Right kidney (tissue), 9 donors: ENCODE measurements at places on chromosomes 6 and 20.

- DNase-seq: peak; percentile 35
Observed at GRCh38 chr6:31736768-31737314, 511 bp upstream of the CLIC1 start.

- no peak for DNase-seq
Observed at GRCh38 chr6:144190080-144190479, 39.8 kb downstream of the STX11 start.

DNA sequence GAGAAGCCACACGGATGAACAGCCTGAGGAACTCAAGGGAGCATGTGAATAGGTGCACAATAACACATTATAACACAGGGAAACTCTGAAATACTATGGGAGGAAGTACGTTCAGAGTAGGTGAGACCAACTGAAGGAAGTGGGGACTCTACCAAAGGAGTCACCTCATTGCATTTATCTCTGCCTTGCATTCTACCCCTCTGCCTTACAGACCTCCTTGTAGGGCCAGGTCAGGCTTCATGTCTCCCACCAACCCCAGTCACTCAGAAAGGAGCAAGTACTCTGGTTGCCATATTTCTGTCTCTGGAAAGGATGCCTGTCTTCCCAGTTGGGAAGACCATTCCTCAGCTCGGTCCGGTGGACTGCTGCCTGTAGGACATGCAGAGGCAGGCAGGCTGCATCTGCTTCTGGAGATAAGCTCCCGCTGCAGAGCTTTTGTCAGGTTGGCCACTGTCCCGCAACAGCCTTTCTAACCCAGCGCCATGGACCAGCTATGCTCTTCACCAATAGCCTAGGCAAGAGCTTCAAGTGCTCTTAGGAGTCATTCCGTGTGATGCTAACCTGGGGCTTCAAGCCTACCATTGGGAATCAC lies 51.6 kb upstream of the ASIP start:
- no peak for DNase-seq

GRCh38 chr20:62370115-62370806 lies 3.1 kb upstream of the LAMA5 start:
- peak; percentile 32 for DNase-seq

DNA sequence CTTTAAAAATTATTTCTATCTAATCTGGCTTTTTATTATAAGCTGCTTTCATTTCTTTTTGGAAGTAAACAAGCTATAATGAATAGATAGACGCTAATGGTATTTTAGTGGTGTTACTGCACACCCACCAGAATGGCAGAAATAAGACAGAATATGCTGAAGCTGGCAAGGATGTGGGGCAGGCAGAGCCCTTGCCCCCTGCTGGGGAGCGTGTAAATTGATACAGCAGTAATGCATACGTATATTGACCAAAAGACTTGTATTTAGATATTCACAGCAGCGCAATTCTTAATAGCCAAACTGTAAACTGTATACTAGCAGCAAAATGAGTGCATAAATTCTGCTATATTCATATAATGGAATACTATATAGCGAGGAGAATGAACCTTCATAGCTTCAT lies 35.3 kb downstream of the TMEM181 start:
- no peak for DNase-seq

DNA sequence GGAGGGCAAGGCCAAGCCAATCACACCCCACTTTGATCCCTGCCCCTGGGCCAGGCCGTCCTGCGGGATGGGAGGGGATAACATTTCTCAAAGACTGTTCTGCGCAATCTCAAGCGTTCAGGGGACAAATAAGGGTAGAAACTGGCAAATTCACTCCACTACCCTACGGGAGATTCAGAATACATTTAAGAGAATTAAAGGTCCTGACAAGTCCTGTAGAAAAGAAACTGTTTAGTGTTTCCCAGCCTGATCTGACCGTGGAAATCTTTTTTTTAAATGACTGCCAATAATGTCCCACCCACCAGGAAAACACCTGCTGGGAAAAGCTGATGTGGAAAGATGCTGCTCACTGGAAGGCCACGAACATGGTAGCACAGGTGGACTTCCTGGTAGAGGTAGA lies 140.6 kb upstream of the RNF24 start:
- DNase-seq: no peak

DNA sequence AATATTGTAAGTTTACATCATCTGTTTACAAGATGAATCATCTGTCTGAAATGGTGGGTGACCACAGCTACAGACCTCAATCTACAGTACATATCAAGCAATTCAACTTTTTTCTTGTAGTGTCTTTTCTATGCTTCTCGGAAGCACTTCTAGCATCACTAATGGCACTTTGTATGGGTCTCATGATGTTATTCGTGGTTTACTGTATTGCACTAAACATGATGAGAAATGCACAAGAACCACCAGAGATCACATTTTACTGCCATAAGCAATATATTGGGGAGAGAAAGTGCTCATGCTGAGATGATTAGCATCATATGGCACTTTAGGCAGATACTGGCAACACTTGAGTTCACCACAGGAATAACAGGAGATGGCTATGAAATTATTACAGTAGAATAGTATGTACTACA lies 15.4 kb upstream of the BTBD3 start:
- DNase-seq: no peak

- DNase-seq: no peak
Observed at GRCh38 chr20:34675561-34675960, 1.3 kb downstream of the PIGU start.

DNA sequence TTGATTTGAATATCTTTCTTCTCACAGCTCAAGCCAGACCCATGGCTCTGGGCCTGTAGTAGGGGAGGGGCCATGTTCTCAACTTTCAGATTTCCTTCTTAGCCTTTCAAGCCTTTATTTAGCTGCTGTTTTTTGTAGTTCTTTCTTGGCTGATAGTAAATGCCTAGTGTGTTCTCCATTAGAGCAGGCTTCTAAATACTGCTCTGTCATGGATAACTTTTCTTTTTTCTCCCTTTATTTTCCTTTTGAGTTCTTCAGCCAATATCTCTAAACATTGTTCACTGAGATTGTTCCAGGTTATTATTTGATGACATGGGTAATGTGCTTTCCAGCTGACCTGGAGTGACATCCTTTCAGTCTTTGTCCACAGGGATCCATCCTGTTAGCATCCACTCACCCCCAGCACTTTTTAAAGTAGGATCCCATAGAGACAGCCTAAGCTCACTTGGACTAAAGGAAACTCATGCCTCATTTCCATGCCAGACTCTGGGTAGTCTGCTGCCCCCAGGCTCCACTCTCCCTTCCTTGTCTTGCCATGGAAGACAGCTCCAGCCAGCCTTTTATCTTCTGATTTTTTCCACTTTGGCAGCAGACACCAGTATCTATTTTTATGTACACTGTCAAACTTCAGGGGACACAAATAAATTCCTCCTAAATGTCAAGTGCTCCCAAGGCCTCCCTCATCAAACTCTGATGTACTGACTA lies 645.6 kb downstream of the RNF144B start:
- DNase-seq: no peak

DNA sequence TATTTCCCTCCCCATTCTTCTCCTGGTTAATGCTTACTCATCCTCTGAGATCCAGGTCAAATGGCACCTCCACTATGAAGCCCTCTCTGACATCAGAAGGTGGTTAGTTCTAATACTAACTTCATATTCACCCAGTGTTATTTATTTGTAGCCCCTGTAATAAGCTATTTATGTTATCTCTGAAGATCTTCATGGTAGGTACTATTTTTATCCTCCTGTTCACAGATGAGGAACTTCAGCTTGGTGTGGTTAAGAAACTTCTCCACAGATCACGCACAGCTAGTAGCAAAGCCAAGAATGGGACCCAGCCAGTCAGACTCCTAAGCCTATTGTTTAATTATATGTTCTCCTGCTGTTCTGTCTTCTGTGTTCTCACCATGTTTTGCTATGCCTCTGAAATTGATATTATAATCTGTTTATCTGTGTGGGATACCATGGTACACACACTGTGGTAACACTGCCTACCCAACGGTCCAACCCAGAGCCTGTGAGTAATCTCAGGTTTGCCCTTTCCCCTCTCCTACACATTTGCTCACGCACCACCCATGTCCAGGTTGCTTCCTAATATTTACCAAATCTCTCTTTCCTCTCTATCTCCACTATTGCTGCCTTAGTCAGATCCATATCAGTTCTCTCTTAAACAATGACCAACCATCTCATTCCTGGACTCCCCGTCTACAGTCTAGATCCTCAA lies 98.4 kb downstream of the IPCEF1 start:
- no peak for DNase-seq

GRCh38 chr6:121479486-121480098 lies 44.1 kb downstream of the GJA1 start:
- no peak for DNase-seq

DNA sequence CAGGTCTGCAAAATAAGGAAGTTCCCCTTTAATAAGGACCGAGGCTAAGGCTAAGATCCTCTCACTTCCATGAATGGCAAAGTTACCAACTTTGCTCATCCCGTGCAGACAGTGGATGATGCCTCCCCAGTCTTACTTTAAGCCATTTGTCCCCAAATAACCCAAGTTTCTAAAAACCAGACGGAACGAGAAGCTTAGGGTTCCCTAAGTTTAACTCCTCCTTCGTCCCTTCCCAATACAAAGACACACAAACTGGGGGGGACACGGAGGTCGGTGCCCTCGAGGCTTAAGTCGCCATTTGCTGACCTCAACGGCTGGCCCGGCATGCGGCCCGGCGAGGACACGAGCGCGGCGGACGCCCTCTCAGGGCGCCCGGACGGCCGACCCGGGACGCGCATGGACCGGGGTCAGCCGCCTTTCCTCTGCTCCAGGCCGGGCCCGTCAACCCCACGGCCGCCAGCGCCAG lies 527 bp downstream of the FBXO30 start:
- no peak for DNase-seq

GRCh38 chr20:50215101-50215690 lies 24.6 kb downstream of the CEBPB start:
- no peak for DNase-seq

GRCh38 chr6:12009876-12010634 lies 2.1 kb upstream of the HIVEP1 start:
- DNase-seq: no peak

DNA sequence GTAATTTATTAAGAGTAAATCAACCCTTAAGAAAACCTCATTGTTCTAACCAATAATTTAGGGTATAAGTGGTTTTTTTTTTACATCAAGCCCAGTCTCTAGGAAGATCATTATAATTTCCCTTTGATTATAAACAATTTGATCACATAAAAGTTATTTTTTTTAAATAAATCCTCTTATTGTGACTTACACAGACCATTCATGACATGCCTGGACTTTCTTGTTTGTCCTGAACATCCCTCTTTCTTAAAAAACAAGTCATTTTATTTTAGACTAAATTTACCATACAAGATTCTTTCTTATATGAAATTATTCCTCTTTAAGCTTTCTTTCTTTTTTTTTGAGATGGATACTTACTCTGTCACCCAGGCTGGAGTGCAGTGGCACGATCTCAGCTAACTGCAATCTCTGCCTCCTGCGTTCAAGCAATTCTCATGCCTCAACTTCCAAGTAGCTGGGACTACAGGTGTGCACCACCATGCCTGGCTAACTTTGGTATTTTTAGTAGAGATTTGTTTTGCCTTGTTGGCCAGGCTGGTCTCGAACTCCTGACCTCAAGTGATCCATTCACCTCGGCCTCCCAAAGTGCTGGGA lies 53.6 kb upstream of the AGPAT4 start:
- DNase-seq: no peak
